ENCODE measurements at places on chromosomes 7 and 10. TPM values are rescaled to one million over a fixed set of nuclear protein-coding genes. Genes with fewer than 3 reads are reported as not detected.

Gene DGKB
- not detected for total RNA-seq

Gene GPC2
- 2.8 TPM for total RNA-seq

Gene SNCG
- not detected for total RNA-seq

Gene OR2A1
- not detected for total RNA-seq

Gene PON1
- total RNA-seq, result not detected

Gene C7orf33
- not detected for total RNA-seq

Gene AGAP5
- 7.5 TPM for total RNA-seq

Gene ZNF467
- not detected for total RNA-seq

Gene TRPV5
- not detected for total RNA-seq

Gene ARF5
- total RNA-seq, result 110 TPM

Gene H2BK1
- total RNA-seq, result not detected

Gene IDI2
- total RNA-seq, result not detected

Gene ZNF518A
- total RNA-seq, result 13.1 TPM

Gene TMEM140
- total RNA-seq, result 3.0 TPM

Gene GIMAP7
- total RNA-seq, result 19.2 TPM

Gene MMP21
- total RNA-seq, result not detected

Gene DNAJC12
- total RNA-seq, result 31.8 TPM

Gene PON3
- total RNA-seq, result not detected

Gene BTBD16
- total RNA-seq, result not detected

All from activated CD8-positive, alpha-beta memory T cell treated with anti-CD3 and anti-CD28 coated beads for 36 hours (primary cell).